ENCODE measurements at places on chromosomes 7 and 10.
A peak's percentile ranks its signal among the peaks of the same experiment; 100 is the strongest.

DNA sequence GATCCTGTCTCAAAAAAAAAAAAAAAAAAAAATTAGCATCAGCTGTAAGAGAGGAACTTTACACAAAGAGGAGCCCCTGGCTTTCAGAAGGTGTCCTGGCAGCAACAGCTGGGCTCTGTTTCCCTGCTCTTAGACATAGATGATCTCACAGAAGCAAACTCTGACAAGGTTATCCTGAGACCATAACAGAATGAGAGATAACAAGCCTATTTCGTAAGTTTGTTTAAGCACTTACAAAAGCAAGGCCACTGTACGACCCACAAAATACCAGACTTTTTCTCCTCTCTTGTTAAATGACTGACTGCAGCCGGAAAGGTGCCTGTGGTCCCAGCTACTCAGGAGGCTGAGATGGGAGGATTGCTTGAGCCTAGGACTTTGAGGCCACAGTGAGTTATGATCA, 33.3 kb upstream of the OTUD1 start:
- no peak for DNase-seq

GRCh38 chr7:155766966-155767916, 45.0 kb downstream of the SHH start:
- no peak for DNase-seq

DNA sequence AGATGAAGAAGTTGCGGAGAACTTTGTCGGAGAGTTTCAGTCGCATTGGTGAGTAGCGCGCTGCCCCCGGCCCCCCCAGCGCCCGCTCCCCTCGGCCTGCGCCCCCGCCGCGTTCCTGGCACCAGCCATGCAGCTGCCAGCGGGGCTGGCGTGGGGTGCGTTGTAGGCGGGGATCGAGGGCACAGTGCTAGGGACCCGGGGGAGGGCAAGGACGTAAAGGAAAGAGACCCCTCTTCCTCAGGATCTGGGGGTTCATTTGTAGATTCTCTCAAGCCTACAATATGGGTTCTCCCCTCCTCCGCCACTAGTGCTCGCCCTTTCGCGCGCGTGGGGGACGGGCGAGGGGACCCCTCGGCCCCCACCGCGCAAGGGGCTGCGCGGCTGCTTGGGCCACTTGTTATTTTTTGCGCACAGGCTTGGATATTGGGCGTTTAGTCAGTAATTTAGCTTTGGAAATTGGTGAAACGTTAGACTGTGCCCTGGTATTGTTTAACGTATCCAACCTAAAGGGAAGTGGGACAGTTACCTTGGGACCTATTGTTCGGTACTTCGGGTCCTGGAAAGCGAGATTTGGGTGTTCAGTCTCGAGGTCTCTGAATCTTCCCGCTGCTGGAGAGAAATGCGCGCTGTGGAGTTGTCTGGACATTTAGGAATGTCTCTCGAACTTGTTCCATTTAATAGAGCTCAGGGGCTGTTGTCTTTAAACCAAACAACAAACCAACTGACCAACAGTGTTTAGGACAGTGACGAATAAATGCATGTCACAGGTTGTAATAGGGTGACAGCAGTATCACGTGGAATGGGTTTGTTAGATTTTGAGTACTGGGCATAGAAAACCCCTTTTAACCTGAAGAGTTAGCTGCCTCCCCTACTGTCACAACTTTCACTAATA, 796 bp downstream of the CDK14 start:
- no peak for DNase-seq

DNA sequence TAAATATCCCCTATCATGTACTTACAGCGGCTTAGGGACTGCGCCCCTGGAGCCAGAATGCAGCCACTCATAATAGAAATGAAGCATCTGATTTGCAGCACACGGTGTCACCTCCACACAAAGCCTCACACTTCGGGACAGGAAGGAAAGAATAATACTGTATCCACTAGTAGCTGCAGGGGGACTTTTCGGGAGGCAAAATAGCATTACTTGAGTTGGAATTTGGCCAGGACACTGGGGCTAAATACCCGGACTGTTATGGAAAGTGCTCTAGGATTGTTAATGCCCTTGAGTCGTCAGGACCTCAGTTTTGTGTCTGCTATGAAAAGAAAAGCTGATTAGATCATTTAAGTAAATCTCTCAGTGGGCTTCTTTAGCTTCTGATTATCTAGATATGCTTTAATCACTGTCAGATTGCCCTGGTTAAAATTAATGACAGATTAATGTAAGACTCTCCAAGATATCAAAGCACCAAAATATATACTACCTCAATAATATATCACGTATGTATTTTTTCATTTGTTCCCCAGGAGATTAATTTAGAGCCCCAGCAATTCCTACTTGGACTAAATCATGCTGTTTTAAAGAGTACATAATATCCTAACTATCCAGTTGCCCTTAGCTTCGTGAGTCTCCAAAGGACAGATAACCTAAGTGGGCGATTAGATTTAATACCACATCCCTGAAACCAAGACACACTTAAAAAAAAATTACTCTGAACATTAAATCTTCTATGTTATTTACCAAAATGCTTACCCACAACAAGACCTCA, 173.0 kb upstream of the NEBL start:
- DNase-seq: no peak

DNA sequence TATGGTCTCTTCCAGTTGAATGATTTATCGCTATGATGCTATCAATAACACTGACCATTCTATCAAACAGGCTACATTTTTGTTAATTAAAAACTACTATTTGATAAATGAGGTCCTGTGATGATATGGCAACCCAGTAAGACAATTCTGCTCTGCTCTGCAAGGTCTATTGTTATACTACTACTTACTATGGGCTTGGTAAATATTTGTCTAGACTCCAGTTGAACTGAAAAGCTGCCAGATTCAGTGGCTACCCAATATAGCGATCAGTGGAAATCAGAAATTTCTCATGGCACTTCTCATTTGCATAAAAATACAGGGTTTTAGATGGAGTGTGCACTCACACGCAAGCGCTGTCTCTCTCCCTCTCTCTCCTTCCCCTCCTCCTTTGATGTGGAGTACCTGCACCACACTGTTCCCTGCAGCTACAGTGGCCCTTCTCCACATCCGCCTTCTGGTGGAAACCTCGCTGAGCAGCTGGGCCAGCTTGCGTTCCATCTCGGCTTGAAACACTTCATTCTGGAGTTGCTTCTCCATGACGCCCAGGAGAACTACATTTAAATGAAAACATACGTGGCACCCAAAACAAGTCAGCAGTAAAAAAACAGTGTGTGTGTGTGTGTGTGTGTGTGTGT, 77.9 kb downstream of the KIAA1549 start:
- DNase-seq: peak; percentile 46

- no peak for DNase-seq
These were observed 329.8 kb downstream of the ADK start for GRCh38 chr10:74480778-74481177.

- DNase-seq: no peak
These were observed 6.7 kb upstream of the POLR1F start for GRCh38 chr7:19715499-19715898.

GRCh38 chr7:50347693-50348092, 43.2 kb downstream of the IKZF1 start:
- no peak for DNase-seq

- no peak for DNase-seq
These were observed 969 bp downstream of the PPP1R3A start for GRCh38 chr7:113917840-113918239.

GRCh38 chr10:81177651-81178244, 640.0 kb downstream of the SH2D4B start:
- no peak for DNase-seq

DNA sequence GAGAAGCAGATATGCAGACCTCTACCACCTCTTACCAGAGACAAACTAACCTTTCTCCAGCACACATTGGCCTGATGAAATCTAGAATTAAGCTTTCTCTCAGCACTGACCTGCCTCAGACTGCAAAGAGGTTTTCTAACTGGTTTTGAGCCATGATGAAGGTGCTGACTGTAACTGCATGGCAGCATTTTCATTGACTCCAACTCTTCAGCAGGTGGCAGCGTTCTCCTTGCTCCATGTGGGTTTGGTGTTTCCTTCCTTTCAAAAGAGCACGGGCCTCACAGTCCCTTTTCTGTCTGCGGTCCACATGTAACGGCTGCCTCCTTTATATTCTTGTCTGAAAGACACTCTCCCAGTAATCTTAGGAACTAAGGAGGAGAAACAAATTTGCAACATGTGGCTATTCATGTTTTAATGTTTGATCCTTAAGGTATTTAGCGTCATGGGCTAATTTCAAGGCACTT, 12.6 kb downstream of the KLLN start:
- peak; percentile 31 for DNase-seq

DNA sequence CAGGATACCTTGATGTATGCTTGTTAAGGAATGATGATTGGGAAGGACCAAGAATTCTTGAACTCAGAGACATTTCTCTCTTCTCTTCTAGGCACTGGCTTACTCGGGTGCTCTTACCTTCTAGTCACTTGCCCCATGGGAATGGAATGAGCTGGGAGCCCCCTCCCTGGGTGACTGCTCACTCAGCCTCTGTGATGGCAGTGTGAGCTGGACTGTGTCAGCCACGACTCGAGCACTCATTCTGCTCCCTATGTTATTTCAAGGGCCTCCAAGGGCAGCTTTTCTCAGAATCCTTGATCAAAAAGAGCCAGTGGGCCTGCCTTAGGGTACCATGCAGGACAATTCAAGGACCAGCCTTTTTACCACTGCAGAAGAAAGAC, 10.7 kb downstream of the ZDHHC16 start:
- DNase-seq: no peak

DNA sequence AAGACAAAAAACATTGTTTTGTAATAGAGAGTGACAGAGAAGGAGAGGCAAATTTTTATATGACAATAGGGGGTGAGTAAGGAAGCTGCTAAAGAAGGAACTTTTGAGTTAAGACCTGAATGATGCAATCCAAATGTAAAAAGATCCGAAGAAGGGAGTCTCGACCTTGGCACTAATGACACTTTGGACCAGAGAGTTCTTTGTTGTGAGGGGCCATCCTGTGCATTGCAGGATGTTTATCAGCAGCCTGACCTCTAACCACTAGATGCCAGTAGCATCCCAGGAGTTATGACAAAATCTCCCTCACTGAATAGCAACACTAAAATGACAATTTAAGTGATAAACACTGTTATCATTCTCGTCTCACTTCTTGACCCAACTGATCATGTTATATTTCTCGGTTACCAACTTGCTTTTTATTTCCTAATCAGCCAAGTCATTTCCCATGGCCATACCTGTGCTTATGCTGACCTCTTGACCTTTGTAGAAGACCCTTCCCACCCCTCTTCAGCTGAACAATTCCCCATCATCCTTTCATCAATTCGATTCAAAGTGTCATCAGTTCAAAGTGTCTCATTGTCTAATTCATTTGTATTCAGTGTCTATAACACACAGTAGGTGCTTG, 30.0 kb downstream of the DGKI start:
- DNase-seq: no peak

DNA sequence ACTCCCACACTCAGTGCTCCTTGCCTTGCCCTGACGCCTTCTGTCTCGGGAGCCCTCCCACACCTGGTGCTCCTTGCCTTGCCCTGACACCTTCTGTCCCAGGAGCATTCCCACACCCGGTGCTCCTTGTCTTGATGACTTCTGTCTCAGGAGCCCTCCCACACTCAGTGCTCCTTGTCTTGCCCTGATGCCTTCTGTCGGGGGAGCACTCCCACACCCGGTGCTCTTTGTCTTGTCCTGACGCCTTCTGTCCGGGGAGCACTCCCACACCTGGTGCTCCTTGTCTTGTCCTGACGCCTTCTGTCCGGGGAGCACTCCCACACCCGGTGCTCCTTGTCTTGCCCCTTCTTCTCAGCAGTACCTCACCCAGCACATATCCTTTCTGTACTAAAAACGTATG, 207.2 kb upstream of the ADARB2 start:
- no peak for DNase-seq

DNA sequence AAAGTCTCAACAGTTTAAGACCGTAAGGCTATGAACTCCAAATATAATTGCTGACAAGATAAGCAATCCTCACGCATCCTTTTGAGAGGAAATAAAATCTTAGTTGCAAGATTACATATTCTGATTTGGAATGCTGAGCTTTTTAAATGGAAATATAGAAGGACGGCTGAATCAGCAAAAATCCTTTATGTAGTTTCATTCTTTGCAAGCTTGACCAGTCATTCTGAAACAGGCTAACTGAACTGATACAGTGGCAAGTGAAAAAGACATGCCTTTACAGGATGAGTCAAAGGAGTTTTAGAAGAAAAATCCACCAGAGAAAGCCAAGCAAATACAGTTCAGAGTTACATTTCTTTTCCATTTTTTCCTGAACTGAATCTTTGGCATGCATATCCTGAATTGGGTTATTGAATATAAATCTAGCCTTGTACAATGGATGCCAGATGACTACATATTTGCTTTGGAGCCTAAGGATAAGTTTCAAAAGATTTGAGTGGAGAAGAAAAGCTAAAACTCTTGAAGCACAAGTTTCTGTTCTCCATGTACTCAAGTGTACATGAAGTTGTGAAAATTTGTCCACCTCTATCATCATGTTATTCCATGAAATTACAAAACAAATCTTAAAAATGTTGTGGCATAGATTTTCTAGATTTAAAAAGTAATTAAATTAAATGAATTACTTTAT, 4.4 kb downstream of the VIM start:
- DNase-seq: no peak

DNA sequence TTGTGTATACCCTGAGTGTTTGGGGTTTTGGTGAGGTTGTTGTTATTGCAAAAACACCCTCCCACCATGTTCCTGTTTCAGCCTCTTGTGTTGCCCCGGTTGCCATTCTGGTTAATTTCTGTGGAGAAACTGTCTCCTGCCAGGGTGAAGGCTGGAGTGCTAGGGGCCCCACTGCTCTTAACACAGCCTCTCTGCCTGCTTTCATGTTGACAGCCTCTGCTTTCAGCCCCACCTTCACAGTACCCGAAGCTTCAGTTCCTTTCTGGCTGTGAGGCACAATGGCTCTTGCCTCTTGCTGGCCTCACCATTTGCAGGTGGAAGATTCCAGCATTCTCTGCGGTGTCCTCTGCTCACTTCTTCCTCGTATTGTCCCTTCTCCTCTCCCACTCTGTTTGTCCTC, 19.2 kb downstream of the SLC18A2 start:
- DNase-seq: no peak

DNA sequence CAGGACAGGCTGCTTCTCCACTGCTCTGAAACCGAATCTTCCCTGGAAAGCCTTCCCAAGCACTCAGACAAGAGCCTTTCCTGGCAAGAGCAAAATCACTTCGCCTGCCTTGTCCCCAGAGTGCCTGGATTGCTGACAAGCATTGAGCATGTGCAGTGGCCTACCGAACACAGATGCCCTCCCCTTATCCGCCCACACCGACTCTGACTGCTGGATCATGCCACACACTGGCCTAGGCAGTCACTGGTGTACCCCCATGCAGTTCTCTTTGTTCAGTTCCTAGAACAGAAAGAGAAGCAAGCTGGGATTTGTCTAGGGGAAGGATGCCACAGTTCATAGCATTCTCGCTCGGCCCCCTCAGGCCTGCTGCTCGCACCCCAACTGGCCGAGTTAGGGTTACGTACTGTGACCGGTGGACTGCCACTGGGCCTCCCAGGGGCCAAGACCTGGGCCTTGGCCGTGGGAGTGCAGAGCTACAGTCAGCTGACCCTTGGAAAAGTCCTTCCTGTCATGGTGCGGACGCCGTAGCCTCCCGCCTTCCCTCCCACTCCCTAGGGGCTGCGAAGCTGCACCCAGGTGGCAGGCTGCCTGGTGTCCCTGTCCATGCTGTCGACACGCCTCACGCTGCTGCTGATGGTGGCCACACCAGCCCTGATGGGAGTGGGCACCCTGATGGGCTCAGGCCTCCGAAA, 6.9 kb downstream of the ABCB8 start:
- DNase-seq: no peak

All from stimulated activated CD4-positive, alpha-beta T cell treated with anti-CD3 and anti-CD28 coated beads, TNF-alpha, amount 100 ng/mL, for 48 hours (primary cell).